ENCODE measurements at places on chromosomes 3 and 15.

DNA sequence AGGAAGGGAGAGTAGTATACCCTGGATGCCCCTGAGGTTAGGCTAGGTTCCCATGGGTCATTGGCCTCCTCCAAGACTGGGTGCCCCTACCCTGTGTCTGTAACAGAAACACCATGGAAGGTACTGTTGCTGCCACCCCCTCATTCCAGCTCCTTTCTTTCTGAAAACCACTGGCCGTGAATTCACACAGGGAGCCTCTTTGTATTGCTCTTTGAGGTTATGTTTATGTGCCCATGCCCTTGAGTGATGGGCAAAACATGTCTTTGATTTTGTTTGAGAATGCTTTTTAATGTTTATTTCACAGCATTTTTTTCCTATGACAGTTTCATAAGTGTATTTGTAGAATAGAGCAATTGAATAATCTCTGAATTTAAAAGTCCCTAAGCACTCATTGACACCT lies 79.7 kb downstream of the RARB start:
- DNase-seq = no peak

DNA sequence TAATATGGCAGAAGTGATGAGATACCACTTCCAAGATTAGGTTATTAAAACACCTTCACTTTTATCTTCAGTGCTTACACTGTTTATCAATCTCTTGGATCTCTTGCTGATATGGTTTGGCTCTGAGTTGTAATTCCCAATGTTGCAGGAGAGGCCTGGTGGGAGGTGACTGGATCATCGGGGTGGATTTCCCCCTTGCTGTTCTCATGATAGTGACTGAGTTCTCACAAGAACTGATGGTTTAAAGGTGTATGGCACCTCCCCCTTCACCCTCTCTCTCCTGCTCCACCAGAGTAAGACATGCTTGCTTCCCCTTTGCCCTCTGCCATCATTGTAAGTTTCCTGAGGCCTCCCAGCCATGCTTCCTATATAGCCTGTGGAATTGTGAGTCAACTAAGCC lies 11.8 kb downstream of the GOLIM4 start:
- no peak for DNase-seq

- DNase-seq = peak; percentile 22
These were observed 654 bp upstream of the C3orf38 start for GRCh38 chr3:88149101-88149508.

GRCh38 chr15:31135523-31135922 lies 34.0 kb upstream of the TRPM1 start:
- no peak for DNase-seq

DNA sequence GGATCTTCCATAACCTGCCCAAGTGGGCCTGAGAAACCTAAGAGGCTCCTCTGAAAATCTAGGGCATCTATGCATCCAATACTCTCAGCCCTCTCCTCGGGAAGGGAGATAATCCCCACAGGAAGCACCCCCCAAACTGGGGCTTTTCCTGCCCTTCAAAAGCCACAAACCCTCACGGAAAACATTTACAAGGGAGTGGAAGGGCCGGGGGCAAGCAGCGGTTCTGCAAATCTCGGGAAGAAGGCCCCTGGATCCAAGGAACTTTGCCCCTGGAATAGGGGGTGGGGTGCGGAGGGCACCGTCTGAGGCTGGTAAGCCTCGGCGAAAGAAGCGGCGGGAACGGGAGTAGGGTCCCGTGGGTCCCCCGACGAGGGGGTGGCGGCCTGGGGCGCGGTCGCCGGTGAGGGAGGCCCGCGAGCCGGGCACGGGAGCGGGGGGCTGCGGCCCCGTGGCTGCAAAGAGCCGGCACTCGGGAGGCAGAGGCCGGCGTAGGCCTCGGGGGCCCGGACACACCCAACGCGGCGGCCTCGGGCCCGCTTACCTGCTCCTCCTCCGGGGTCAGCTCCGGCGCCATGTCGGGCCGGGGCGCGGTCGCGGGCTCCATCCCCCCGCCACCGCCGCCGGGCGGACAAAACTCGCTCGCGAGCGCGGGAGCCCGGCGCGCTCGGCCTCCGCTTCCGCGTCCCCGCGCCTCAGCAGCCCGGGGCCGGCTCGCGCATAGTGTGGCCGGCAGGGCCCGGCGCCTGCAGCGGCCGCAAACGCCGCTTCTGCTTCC lies 755 bp downstream of the PTPN9 start:
- peak; percentile 43 for DNase-seq

GRCh38 chr15:49415149-49415548 lies 7.9 kb upstream of the FGF7 start:
- no peak for DNase-seq
